Fibroblast of the aortic adventitia (primary cell): ENCODE measurements at places on chromosomes 13 and 19. TPM values are rescaled to one million over a fixed set of nuclear protein-coding genes. Genes with fewer than 3 reads are reported as not detected.

Gene MEDAG
- 122 and 325 TPM in 2 replicates for total RNA-seq

DNA sequence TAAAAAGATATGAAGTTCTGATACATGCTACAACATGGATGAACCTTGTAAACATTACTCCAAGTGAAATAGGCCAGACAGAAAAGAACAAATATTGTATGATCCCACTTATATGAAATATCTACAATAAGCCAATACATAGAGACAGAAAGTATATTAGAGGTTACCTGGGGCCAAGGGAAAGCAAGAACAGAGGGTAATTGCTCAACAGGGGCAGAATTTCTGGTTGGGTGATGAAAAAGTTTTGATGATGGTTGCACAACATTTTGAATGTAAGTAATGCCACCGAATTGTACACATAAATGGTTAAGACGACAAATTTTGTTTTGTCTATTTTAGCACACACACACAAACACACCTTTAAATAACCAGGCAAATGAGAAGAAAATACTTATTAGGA, 268.4 kb downstream of the FOXO1 start:
- no peak for DNase-seq

Gene CAMSAP3
- not detected in 2 replicates for total RNA-seq

Gene PLK5
- total RNA-seq: not detected in 2 replicates

DNA sequence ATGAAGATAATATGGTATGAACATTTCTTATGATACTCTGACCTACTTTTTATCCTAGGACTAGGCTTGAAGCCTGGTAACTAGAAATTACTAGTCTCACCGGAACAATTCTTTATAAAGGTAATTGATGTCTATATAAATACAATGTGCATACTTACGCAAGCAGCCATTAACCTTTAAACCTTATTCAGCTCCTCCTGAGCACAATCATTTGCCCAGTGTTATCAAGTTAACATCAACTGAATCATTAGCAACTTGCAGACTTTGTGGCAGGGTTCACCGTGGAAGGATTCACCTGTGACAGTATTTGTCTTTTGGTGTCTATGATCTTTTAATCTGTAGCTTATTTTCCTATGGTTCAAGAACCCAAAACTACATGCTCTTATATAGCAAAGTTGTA, 508.6 kb upstream of the KLHL1 start:
- DNase-seq: no peak

- DNase-seq: no peak
These were observed 118.9 kb upstream of the KL start for GRCh38 chr13:32897296-32897695.

- DNase-seq: no peak
These were observed 121.8 kb downstream of the AKAP11 start for GRCh38 chr13:42393573-42394360.

GRCh38 chr19:21322528-21322927, 6.7 kb downstream of the ZNF708 start:
- peak; percentile 31 for DNase-seq

DNA sequence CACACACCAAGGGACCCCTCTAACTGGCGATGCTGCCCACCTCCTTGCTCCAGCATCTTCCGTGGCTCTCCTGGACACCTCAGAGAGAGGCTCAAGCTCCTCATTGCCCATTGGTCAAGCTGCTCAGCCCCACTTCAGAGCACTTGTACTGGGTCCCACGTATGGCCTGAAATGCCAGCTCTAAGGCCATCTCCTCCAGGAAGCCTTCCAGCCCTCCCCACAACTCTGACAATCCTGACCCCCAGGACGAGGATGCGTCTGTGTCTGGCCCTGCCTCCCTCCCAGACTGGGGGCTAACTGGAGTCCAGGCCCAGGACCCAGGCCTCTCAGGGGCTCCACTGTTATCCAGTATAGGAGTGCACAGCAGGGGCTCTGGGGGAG, 7.9 kb upstream of the HOMER3 start:
- DNase-seq: no peak

GRCh38 chr13:35228536-35228935, 248.0 kb downstream of the MAB21L1 start:
- DNase-seq: no peak

DNA sequence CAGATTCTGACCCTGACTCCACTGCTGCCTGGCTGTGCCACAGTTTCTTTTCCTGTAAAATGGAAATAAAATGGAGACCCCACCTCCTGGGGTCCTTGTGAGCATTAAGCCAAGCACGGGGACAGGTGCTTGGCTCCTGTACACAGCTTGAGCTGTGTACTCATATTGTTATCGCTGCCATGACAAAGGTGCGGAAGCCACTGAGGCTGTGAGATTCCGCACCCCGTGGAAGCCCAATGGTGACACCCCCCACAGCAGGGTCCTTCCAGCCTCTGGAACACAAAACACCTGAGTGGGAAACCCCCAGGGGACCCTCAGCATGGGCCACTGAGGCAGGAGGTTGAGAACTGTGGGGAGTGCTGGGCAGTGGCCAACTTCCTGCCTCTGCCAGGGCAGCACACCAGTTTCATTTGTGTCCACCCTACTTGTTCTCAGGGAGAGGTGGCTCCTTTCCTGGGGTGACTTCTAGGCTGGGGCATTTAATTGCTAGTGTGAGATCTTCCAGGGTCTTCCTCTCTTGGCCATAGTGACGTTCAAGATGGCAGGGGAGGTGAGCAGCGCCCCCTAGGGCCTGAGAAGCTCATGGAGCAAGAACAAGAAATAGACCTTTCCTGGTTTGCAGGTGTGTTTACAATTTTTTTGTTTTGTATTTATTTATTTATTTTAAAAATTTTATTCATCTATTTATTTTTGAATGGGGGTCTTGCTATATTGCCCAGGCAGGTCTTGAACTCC, 5.4 kb upstream of the JSRP1 start:
- peak; percentile 34 for DNase-seq

Gene CPB2
- not detected in 2 replicates for total RNA-seq
